ENCODE measurements at places on chromosomes 4 and X.

GRCh38 chr4:109067508-109068235 lies 234.8 kb downstream of the COL25A1 start:
- no peak for DNase-seq

DNA sequence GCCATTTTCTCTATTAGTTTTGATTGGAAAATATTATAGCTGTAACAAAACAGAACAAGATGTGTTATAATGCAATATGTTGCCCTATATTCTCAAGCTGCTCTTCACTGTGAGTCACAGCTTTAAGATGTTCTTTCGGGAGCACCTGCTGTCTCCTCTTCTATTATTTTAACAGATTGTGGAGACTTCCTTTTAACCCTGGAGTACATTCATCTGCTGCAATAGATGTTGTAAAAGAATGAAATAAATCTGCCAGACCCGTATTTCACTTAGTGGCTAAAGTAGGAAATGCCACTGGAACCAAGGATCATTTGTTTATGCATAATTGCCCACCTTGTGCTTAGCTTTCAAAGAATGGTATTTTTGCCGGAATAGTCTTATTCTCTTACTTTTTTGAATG lies 11.1 kb downstream of the LSM6 start:
- no peak for DNase-seq

GRCh38 chrX:114201622-114202021 lies 382.3 kb upstream of the HTR2C start:
- DNase-seq, result no peak

DNA sequence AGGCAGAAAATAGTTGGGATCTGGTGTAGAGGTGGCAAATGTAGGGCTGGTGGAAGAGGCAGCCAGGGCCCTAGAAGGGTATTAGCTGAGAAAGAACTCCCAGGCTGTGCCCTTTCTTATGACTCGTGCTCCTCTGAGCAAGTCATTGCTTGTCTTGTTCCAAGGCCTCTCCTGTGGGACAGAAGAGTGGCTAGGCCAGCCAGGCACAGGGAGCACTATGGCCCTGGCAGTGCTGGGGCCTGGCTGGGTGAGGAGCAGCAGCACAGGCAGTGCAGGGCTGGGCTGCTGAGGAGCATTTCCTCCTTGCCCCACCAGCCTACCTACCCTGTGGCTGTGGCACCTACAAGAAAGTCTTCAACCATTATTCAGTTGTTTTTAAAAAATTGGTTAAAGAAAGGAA lies 298.5 kb upstream of the NR3C2 start:
- DNase-seq, result no peak

GRCh38 chrX:24145303-24146186 lies 4.0 kb upstream of the ZFX start:
- DNase-seq, result no peak

- DNase-seq, result peak; percentile 89
These were observed 1.7 kb downstream of the SPRY1 start for GRCh38 chr4:123398066-123398852.

- DNase-seq, result no peak
These were observed 19.3 kb downstream of the TMEM154 start for GRCh38 chr4:152660526-152660925.

GRCh38 chr4:42390622-42391354 lies 6.5 kb upstream of the SHISA3 start:
- no peak for DNase-seq

DNA sequence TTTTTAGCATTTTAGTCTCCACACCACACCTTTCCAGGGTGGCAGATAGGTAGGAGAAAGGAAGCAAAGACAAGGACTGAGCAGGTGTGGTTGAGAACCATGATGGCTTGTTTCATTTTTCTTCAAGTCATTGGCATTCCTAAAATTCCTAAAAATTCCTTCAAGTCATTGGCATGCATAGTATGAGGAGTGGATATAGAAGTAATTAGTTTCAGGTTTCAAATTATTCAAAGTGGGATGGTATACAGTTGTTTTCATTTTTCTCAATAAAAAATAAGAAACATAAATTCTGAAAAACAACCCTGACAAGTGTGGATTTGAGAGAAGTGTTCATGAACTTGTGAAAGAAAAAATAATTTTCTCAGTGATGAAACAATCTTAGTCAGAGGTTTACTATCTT lies 22.3 kb upstream of the HERC3 start:
- DNase-seq, result no peak

- no peak for DNase-seq
These were observed 32.3 kb downstream of the AFF1 start for GRCh38 chr4:86967073-86967472.

DNA sequence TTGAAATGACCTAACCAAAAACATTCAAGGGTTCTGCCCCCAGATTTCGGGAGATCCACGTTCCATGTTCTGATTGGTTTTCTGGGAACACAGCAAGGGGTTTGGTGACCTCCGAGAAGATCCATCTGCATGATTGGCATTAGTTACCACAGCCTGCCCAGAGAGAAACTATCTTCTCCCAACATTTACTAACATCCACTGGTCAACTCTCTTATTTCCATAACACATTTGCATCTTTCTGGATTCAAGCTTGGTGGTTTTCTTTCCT lies 15.6 kb downstream of the SHOX start:
- no peak for DNase-seq

- no peak for DNase-seq
These were observed 24.9 kb upstream of the RPL39 start for GRCh38 chrX:119816300-119816699.

GRCh38 chrX:119359618-119360382 lies 39.3 kb upstream of the SLC25A43 start:
- no peak for DNase-seq

DNA sequence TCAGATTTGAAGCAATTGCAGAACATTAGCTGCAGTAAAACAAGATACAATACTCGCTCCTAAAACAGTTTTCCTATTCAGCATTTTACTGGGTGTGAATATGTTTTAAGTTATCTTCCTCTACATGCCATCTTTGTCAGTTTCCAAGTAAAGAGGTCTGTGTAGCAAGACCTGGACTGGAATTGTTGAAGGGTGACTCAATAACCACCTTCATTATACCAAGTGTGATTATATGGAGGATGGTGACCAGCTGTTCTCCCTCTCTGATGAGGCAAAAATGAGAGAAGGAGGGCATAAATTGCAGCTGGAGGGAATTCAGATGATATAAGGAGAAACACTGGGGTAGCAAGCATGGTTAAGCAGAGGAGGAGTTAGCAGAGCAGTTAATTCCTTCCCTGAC lies 922.1 kb upstream of the SLIT2 start:
- DNase-seq, result no peak

DNA sequence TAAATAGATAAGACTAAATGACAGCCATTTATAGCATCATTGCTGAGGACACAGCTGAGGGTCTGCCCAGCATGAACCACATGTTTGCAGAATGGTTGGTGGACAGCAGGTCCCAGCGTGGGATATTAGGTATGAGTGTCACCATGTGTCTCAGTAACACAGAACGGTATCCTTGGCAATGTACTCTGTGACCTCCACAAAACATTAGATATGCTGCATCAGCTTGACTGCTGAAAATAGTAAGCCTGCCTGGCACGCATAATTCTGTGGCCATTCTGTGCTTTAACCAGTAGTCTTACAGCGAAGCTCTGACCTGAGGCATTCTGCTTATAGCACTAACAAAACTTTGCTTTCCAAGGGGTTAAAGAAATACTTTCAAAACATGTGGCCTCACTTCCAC lies 32.0 kb downstream of the LIMCH1 start:
- no peak for DNase-seq

- no peak for DNase-seq
These were observed 136.8 kb downstream of the TECRL start for GRCh38 chr4:64272432-64272831.

- no peak for DNase-seq
These were observed 175.5 kb downstream of the NLGN4X start for GRCh38 chrX:6053141-6053540.

- DNase-seq, result no peak
These were observed 113.0 kb downstream of the ARX start for GRCh38 chrX:24902806-24903205.

DNA sequence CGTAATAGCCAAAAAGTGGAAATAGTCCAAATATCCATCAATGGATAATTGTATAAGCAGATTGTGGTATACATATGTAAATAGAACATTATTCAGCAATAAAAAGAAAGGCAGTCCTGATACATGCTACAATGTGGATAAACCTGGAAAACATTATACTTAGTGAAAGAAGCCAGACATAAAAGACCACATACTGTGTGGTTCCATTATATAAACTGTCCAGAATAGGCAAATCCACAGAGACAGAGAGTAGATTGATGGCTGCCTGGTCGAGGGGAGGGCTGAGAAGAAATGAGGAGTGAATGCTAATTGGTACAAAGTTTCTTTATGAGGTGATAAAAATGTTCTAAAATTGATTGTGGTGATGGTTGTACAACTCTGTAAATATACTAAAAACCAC lies 397.4 kb upstream of the RPS6KA3 start:
- no peak for DNase-seq

All from glutamatergic neuron (in vitro differentiated cells).